Fibroblast of skin of scalp (primary cell): ENCODE measurements at places on chromosomes 7 and 10.
A peak's percentile ranks its signal among the peaks of the same experiment; 100 is the strongest.

- DNase-seq: no peak
Observed at GRCh38 chr10:63064706-63065105, 68.4 kb upstream of the NRBF2 start.

DNA sequence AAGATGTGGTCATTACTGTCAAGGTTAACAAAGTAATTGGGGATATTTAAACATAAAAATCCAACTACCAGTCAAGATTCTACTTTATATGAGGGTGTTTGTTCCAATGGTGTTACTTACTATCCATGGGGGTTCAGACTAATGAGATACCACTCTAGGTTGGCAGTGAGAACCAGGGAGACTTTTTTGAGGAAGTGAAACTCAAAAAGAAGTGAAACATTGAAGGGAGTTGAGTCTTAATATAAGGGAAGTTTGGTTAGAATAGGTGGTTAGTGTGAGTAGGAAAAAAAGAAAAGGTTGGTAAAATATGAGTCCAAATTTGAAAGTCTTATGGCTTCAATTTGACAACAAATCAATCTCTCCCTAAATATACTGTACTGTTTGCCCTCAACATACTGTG is 123.6 kb upstream of the ANK3 start:
- DNase-seq: no peak

GRCh38 chr10:110666673-110667072 is 22.5 kb downstream of the RBM20 start:
- DNase-seq: no peak

- peak; percentile 23 for DNase-seq
Observed at GRCh38 chr7:81308643-81309322, 389.9 kb upstream of the SEMA3C start.

- DNase-seq: no peak
Observed at GRCh38 chr7:159210581-159211235, 66.0 kb upstream of the VIPR2 start.

DNA sequence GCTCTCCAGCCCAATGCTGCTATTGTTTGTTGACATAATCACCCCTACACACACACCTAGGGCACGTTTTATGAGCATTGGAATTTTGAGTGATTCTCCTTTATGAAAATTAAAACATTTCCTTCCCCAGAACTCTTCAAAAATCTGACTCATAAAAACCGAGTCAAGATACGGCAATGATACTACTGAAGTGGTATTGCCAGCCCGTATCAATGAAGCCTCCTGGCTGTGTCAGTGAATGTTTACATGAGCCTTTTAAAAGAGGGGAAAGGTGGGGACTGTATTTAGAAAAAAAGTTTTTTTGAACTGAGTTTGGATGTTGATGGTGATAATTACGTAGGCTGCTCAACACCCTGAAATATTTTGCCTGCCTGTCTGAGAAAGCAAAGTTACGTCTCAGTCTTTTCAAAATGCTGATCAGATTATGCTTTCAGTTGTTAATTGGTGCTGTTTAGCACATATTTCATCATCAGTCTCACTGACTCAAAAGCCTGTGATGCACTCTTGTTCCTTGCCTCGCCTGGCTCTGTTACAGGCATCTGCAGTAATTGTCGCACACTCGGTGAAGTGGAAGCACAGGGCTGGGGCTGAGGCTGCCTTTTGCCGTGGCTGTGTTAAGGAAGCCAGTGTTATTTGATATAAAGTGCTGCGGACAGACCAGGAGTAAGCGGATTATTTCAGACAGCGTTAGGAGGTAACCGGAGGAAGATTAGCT is 157.4 kb upstream of the TCF7L2 start:
- DNase-seq: peak; percentile 69

DNA sequence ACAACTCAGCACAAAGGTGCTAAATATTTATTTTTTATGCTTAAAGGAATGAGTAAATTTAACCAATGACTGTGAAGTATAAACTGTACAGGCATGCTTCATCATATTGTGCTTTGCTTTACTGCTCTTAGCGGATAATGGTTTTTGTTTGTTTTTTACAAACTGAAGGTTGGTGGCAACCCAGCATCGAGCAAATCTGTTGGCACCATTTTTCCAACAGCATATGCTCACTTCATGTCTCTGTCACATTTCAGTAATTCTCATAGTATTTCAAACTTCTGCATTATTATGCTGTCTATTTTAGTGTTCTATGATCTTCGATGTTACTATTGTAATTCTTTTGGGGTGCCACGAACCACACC is 22.8 kb downstream of the BRAF start:
- DNase-seq: no peak

GRCh38 chr7:157560710-157561522 is 224.1 kb downstream of the DNAJB6 start:
- DNase-seq: no peak

DNA sequence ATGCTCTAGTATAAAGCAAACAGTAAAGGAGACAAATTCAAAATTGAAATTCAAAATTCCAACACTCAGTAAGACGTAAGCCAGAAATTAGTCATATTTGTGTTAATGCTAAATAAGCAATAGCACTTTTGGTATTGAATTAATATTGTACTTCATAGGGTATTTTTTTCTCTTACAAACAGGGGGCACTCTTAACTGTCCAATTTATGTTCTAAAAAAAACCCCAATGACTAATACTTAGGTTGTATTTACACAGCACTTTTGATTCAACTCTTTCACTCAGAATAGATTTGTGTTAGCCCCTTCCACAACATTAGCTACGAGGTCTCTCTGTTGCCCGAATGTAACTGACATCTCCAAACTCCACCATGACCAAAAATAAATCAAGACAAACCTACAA is 284.9 kb upstream of the COBL start:
- no peak for DNase-seq

GRCh38 chr7:15889507-15889906 is 203.0 kb upstream of the MEOX2 start:
- DNase-seq: peak; percentile 11

GRCh38 chr10:110209454-110209925 is 2.1 kb downstream of the MXI1 start:
- DNase-seq: peak; percentile 88

DNA sequence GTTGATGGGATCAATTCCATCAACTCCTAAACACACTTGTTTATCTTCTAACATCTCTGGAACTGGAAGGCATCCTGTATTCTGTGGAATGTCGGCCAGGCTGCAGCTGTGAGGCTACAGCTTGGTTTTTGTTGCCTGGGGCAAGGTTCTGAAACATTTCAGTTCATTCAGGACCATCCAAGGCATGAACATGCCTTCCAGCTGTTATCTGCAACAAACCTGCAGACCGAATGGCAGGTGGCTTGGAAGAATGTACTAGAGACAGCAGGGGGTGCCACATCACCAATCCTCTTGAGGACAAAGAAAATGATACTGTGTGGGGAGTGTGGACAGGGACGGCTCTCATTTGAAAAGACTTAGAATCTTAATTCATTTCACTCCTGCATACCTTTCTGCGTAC is 12.4 kb downstream of the PAPOLB start:
- DNase-seq: no peak

GRCh38 chr7:114026486-114027089 is 107.8 kb upstream of the PPP1R3A start:
- peak; percentile 65 for DNase-seq
